ENCODE measurements at places on chromosomes 4 and X.

DNA sequence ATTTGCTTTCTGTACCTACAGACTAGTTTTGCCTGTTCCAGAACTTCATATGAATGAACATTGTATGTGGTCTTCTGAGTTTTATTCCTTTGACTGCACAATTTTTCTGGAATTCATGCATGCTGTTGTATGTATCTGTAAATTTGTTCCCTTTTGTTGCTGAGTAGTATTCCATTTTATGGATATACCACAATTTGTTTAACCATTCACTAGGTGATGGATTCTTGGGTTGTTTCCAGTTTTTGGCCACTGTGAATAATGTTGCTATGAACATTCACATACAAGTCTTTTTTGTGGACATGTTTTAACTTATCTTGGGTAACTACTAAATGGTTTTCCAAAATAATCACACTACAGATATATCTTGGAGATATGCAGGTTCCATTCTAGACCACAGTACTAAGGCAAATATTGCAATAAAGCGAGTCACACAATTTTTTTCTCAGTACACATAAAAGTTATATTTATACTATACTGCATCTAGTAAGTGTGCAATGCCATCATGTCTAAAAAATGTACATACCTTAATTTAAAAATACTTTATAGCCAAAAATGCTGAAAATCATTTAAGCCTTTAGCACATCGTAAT is 58.7 kb downstream of the TSPAN5 start:
- DNase-seq: no peak

DNA sequence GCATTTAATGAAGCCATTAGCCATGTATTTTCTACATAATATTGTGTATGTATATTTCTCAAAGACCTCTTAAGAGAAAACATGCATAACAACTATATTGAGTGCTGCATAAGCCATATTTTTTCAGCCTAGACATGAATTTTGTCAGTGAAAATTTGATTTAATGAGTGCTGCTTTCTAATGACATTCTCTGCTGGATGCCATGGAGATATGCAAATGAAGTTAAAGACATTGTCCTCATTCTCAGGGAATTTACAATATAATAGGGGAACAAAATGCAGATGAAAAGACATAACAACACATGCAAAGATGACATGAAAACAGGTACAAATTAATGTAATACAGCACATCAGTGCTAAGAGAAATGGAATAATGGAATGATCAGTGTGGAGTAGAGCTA is 118.7 kb downstream of the ATOH1 start:
- DNase-seq: no peak

DNA sequence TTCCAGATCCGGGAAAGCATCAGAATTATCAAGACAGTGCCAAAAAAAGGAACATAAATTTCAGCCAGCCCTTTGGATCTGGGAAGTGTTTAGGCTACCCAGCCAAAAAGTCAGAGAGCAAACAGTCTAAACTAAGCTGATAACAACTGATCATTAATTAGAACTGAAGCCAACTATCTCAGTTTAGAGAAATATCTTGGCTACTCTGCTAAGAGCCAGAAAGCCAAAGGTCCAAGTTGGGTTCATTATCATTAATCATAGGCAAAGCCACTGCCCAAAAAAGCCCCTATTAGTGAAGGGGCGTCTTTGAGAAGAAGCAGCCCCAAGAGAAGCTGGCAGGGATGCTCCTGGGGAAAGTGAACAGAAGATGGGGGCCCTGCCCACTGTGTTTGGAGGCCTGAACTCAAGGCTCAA is 37.0 kb upstream of the SHISA3 start:
- no peak for DNase-seq

- DNase-seq: no peak
These were observed 2.5 kb downstream of the GALNT7 start for GRCh38 chr4:173171098-173171497.

GRCh38 chr4:138616775-138617174 is 374.6 kb upstream of the SLC7A11 start:
- DNase-seq: no peak

DNA sequence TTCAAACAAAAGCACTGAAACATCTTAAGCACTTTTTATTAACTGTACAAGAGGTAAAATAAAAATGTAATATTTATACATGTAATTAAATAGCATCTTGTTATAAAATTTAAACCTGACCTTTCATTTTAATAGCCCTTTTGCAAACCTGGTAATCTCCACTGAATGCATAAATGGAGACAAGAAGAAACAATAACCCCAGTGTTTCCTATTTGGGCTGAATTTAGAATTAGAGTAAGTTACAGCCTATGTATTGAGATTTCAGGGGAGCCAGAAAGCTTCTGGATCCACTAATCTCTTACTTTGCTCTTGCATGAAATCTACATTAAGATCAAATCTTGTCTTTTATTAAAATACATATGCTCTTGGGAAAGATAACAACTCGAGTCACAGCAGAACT is 261.8 kb downstream of the ADGRL3 start:
- DNase-seq: no peak

DNA sequence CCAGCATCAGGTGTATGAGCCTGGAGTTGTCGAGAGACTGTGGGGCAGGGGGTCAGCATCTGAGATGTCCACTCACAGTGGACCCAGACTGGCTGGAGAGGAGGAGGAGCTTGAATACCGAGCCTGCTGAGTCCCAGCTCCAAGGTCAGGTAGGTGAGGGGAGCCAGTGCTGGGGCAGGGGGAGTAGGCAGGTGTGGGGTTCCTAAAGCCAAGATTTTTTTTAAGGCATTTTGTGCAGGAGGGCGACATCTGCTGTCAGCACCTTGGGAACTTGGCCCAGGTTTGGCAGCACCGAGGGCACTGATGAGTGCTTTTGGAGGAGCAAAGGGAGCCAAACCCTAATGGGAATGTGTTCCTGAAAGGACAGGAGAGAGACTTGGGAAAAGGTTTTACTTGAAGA is 64.2 kb upstream of the MSANTD1 start:
- DNase-seq: no peak

DNA sequence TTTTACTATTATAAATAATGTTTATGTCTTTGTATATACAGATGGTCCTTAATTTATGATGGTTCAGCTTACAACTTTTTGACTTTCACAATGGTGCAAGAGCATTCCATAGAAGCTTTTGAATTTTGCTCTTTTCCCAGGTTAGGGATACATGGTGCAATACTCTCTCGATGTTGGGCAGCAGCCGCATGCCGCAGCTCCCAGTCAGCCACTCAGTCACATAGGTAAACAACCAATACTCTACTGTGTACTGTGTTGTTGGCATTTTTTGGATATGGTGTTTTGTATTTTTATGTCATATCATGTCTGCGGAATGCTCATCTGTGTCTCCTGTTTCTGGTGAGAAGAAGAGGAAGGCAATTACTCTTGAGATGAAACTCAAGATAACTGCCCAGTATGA is 258.0 kb upstream of the ETNPPL start:
- DNase-seq: no peak

GRCh38 chr4:82930848-82931755 is 30.6 kb downstream of the THAP9 start:
- DNase-seq: no peak

- DNase-seq: no peak
These were observed 195.9 kb downstream of the CHM start for GRCh38 chrX:85851418-85851817.

- DNase-seq: no peak
These were observed 191.1 kb upstream of the FAT4 start for GRCh38 chr4:125123570-125124109.

- DNase-seq: no peak
These were observed 1131.6 kb upstream of the PCDH7 start for GRCh38 chr4:29588617-29589016.

- DNase-seq: no peak
These were observed 295.3 kb downstream of the GRID2 start for GRCh38 chr4:92599044-92599443.

DNA sequence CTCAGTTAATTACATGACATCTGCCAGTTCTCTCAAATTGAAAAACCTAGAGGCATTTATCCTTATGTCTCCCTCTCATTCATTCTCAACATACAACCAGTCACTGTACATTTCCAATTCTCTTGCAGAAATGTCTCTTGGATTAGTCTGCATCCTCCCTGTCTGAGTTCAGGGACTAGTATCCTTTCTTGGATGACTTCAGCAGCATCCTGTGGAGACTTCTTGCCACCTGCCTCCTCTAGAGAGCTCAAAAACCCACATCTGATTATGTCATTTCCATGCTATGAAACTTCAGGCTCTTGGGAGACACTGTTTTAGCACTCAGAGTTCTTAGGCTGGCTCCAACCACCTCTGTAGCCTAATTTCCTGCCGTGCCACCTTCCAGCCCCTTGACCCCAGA is 515.1 kb upstream of the DIPK2B start:
- DNase-seq: no peak

DNA sequence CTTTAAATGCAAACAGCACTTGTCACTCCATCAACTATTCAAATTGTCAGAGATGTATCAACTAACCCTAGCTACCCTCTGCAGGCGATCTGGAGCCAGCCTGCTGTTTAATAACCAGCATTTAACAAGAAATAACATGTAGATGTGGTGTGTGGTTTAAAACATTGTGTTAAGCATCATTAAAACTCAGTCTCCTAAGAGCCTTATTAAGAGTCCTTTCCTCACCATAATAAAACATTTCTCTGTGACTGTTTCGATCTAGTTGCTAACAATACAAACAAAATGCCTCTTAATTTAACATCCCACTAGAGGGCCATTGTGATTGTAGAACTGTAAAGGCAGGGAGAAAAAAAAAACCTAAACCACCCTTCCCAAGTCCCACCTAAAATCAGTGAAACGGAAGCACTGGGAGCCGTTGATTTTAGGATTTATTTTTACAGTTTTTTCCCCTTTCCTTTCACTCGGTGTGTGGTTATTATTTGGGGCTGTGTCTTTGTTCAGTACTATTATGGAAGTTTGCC is 708.6 kb downstream of the C4orf33 start:
- DNase-seq: no peak

- DNase-seq: no peak
These were observed 113.6 kb upstream of the CBLL2 start for GRCh38 chrX:22159071-22159470.

GRCh38 chr4:2944586-2945526 is 18.4 kb downstream of the NOP14 start:
- DNase-seq: no peak

GRCh38 chrX:7088968-7089615 is 58.4 kb upstream of the STS start:
- DNase-seq: no peak

GRCh38 chr4:73066928-73067327 is 2.6 kb downstream of the COX18 start:
- no peak for DNase-seq

GRCh38 chr4:107197121-107197520 is 161.0 kb upstream of the DKK2 start:
- no peak for DNase-seq

- DNase-seq: no peak
These were observed 26.2 kb upstream of the TMPRSS11D start for GRCh38 chr4:67909905-67910584.

- DNase-seq: no peak
These were observed 111.0 kb downstream of the DHX15 start for GRCh38 chr4:24473309-24473721.

DNA sequence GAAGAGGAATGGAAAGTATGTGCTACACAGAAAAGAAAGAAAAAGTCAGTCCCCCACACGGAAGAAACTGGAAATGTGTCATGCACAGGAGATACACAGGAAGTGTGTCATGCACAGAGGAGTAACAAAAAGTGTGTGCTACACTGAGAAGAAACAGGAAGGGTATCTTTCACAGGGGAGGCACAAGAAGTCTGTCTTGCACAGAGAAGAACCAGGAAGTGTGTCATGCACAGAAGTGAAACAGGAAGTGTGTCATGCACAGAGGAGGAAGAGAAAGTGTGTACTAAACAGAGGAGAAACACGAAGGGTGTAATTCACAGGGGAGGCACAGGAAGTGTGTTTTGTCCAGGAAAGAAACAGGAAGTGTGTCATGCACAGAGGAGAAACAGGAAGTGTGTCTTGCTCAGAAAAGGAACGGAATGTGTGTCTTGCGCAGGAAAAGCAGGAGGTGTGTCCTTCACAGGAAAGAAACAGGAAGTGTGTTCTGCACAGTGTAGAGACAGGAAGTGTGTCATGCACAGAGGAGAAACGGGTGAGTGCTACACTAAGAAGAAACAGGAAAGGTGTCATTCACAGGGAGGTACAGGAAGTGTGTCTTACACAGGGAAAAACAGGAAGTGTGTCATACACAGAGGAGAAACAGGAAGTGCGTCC is 527.2 kb upstream of the PRKX start:
- no peak for DNase-seq

GRCh38 chrX:100731441-100732281 is at the start of gene SYTL4:
TSS of gene SYTL4 (minus strand) at chrX:100732121. CDS start at chrX:100702037, 30,084 bp downstream.
- no peak for DNase-seq

- DNase-seq: no peak
These were observed 39.5 kb downstream of the EFNB1 start for GRCh38 chrX:68868316-68868715.

DNA sequence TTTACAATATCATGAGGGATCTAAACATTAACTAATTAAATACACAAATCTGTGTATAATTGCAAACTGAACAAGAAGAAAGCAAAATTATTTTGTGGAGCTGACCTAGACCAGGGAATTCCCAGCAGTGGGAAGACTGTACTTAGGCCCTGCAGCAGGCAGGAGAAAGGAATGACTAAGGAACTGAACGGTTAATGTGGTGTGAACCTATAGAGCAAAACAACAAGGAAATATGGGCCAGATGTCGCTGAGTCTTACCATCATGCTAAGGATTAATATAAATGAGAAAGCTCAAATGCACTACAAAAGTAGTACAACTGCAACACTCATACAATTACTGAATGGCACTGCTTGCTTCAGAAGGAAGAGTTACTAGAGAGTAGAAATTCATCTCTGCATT is 120.3 kb upstream of the ATXN3L start:
- DNase-seq: no peak

GRCh38 chrX:45771560-45772340 is 571.1 kb upstream of the DIPK2B start:
- no peak for DNase-seq

DNA sequence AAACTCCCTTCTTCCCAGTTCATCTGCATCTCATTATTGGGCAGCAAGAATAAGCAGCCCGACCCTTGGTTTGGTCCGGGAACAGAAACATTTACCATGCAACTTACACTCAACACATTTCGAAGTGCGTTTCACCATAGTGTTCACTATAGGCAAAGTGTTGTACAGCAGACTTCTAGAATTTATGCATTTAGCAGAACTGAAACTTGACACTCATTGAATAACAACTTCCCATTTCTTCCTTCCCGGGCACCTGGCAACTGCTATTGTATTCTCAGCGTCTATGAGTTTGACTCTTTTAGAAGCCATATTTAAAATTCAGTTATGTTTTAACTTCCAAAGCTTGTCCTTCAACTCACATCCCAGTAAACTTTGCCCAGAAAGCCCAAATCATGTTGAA is 840.6 kb downstream of the NLGN4X start:
- DNase-seq: no peak

DNA sequence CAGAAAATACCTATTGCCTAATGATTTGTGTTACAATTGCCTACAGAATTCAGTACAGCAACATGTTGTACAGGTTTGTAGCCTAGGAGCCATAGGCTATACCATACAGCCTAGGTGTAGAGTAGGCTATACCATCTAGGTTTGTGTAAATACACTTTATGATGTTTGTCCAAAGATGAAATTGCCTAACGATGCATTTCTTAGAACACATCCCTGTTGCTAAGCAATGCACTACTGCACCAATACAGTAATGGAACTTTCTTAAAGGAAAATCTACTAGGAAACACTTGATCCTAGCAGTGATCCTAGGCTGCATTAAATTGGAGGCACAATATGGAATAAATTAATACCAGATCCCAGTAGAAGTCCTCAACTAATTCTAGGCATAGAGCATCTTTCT is 18.3 kb downstream of the NOA1 start:
- no peak for DNase-seq

- no peak for DNase-seq
These were observed 33.5 kb downstream of the TLR10 start for GRCh38 chr4:38749336-38749735.

- DNase-seq: no peak
These were observed 313.9 kb downstream of the MID1IP1 start for GRCh38 chrX:39115166-39115565.

All from RWPE2 (cell line).